ENCODE measurements at places on chromosomes 1 and 21.

GRCh38 chr1:223386013-223386412 lies 7.2 kb upstream of the CCDC185 start:
- DNase-seq = no peak

DNA sequence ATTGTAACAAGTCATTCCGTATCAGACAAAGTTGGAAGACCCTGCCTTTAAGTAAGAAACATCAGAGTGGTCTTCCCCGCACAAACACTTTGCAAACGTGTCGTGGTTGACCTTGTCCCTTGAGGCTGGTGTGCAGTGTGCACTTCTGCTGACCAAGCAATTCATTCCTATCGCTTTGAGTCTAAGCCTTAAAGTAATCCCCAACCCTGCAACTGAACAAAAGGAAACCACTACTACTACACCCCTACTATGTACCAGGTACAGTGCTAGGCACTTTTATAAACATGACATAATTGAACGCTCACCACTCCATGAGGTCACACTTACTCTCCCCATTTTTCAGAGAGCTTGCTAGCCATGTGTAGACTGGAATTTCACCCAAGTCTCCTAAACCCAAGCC lies 10.6 kb downstream of the ITPKB start:
- no peak for DNase-seq

- no peak for DNase-seq
These were observed 52.3 kb downstream of the ITPKB start for GRCh38 chr1:226686440-226687425.

DNA sequence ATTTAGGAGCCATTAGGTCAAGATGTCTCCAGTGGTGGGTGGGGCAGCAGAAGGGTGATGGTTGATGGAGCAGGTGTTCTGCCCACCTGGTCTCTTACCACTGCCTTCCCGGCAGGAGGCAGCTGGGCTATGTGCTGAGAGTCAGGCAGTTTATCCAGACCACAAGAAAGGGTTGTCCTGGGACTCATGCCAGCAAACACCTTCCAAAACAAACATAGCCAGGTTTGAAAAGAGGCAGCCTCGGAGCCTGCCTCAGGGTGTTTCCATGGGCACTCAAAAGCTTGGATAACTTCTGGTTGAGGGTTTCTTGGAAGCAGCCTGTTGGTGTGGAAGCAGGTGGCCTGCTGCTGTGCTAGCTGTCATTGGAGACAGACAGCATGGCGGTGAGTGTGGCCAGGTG lies 187.2 kb downstream of the PCP4 start:
- DNase-seq = no peak

DNA sequence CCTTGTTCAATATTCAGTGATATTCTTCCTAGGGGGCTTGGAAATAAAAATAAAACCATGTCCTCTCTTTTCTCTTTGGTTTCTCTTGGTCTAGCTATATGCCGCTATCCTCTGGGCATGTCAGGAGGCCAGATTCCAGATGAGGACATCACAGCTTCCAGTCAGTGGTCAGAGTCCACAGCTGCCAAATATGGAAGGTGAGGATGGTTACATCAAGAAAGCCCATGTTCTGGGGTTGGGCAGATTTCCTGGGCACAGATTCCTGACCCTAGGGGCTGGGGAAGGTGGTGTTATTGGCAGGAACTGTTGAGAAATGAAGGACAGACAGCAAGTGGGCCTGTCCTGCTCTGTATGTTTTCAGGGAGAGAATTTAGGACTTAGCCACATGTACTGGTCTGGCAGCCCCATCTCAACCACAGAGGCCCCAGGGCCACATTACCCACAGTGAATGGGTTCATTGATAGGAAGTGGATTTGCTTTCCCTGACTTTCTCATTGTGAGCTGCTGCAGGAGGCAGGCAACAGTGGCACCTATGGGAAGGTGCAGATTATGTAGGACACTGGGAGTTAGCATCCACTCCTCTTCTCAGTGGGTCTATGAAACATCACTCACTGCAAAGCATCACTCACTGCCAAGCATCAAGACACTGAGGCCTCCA lies 37.4 kb upstream of the HSD17B7 start:
- DNase-seq = no peak

GRCh38 chr1:31401241-31401640 lies 11.8 kb upstream of the SERINC2 start:
- no peak for DNase-seq

- no peak for DNase-seq
These were observed 190.4 kb downstream of the ZBTB18 start for GRCh38 chr1:244241438-244241837.

Measured in activated gamma-delta T cell treated with Interleukin-2 at 50 U/mL for 16 hours (primary cell).